ENCODE measurements at places on chromosomes 7 and 10.

GRCh38 chr10:104098358-104098925, 12.8 kb upstream of the COL17A1 start:
- no peak for DNase-seq

DNA sequence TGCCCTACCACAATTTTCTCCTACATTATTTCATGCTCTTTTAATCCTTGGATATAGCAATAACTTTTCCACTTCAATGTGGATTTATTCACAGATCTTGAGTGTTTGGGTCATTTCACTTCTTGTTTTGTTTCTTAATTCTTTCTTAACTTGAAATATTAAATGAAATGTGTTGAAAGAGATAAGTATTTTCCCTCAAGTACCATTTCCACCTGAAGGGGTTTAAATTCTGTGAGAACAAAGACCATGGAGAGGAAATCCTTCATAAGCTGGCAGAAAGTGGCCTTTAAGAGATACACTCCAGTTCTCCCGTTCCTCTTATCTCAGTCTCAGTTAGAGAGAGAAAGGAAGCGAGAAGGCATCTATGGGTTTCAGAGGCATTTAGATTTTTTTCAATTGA, 14.1 kb upstream of the DLD start:
- DNase-seq: no peak

- no peak for DNase-seq
Measured at GRCh38 chr10:113889911-113890310, 35.5 kb downstream of the NHLRC2 start.

DNA sequence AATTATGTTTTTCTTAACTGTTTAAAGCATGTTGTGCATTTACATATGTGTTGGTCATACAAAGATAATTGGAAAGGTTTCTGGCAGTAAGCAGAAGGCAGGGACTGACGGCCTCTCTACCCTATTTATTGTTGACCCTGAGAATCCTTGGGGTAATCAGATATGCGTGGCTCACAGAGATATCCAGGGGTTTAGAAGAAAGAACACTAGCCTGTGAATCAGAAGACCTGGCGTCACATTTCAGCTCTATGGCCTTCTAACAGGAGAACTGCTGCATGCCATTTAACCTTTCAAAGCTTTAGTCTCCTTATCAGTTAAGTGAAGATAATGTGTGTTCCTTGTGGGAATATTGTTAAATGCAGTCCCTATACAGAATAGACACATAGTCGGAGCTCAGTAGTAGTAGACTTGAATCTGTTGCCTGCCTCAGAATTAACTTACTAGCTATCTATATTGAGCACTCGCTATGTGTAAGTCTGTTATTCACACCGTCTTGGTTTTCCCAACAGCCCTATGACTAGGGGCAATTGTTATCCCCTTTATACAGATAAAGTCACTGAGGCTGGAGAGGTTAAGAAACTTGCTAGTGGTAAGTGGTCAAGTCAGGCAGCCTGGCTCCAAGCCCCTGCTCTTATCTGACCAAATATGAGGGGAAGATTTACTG, 129.6 kb upstream of the ANKRD1 start:
- DNase-seq: no peak

DNA sequence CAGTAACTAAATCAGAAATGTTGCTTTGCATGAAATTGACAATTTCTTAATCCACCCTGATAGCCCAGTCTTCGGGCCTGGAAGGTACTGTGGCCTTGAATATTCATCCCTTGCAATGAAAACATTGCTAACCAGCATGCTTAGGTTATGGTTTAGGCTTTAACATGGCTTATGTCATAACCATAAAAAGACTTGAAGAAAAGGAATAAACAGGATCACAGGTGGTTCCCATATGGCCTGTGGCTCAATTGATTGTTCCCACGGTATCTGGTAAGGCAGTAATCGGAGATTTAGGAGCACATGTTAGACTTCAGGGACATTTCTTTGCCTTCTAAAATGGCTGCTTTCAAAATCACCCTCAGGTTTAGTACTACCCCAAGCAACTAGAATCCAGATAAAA, 139.5 kb downstream of the ST7 start:
- DNase-seq: no peak

- DNase-seq: no peak
Measured at GRCh38 chr7:151851782-151852181, 25.1 kb downstream of the PRKAG2 start.

- DNase-seq: no peak
Measured at GRCh38 chr7:23863209-23863787, 153.3 kb downstream of the STK31 start.

DNA sequence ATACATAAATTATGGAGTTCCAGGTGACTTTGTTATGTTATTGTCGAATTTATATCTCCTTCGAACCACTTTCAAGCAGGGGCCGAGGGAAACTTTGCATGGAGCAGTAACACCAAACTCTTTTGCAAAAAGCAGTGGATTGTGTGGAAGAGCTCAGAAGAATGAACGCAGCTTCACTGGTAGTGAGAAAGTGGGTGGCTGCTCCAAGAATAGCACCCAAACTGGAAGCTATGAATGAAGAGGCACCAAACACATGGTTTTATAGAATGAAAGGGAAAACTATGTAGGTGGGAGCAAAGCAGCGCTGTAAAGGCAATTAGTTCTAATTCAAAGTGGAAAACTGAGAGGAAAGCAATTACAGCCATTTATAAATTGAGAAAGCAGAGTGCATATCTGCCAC, 67.2 kb downstream of the CTTNBP2 start:
- DNase-seq: no peak

- DNase-seq: no peak
Measured at GRCh38 chr7:55191926-55192692, 173.0 kb upstream of the LANCL2 start.

- DNase-seq: no peak
Measured at GRCh38 chr7:5667391-5667790, 114.1 kb downstream of the RNF216 start.

- DNase-seq: no peak
Measured at GRCh38 chr10:59012839-59013238, 163.6 kb upstream of the PHYHIPL start.

- no peak for DNase-seq
Measured at GRCh38 chr7:41779918-41780317, 77.0 kb upstream of the INHBA start.

DNA sequence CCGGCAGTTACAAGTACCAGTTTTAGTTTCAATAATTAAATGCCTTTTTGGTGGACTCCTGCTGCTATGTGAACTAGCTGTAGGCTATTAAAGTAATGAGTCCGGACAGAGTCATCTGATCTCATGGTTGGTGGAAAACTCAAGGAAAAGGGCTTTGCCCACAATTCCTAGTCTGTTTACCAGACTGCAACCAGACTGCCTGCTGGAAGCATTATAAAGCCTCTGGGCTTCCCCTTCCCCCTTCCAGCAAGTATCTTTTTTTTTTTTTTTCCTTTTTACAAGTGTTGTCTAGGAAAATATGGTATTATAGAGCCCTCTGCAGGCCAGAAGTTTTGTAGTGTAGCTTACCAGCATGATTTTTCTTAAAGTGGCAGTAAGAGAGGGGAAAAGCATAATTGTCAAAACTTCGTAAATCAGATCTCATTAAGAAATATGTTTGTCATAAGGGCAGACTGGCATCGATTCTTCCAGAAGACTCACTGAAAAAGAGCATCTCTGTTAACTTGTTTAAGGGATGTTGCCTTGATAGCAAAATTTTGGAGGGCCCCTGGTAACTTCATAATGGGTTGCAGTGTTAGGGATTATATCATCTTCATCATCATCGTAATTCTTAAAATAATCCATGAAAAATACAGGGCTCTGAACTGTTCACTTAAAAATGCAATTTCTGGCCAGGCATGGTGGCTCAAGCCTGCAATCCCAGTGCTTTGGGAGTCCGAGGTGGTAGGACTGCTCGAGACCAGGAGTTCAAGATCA, 181.3 kb downstream of the TAX1BP1 start:
- DNase-seq: peak; percentile 21

DNA sequence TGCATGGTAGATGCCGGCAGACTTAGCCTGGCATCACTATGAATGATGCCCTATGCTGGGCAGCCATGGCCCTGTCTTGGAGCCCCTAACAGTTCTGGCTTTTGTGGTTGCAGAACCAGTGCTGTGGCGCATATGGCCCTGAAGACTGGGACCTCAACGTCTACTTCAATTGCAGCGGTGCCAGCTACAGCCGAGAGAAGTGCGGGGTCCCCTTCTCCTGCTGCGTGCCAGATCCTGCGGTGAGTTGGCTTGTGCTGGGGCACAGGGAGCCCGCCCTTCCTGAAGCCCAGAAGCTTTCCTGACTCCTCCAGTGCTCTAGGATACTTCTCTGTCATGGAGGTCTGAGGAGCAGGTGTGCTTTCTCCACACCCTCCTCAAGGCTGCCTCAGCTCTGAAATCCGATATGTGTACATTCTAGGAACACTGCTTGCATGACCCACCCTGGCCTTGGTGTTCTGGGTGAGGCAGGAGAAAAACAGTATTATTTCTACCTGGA, 25.6 kb upstream of the SH2D4B start:
- no peak for DNase-seq
